ENCODE measurements at places on chromosomes 3 and 15.

- no peak for DNase-seq
Observed at GRCh38 chr15:62835351-62835750, 207.2 kb upstream of the TPM1 start.

DNA sequence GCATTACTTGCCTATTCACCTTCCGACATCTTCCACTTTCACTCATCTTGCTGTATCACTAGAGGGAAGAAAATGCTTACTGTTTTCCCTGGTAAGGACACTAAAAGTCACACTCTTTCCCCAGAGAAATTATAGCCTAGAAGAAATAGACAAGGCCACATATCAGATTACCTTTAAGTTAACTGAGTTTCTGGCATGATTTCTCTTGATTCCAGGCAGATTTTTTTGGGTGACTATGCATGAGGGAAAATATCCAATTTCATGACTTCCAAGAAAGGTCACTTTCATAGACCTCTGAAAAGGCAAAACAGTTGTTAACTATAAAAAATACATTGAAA, 30.3 kb downstream of the TCF12 start:
- no peak for DNase-seq

DNA sequence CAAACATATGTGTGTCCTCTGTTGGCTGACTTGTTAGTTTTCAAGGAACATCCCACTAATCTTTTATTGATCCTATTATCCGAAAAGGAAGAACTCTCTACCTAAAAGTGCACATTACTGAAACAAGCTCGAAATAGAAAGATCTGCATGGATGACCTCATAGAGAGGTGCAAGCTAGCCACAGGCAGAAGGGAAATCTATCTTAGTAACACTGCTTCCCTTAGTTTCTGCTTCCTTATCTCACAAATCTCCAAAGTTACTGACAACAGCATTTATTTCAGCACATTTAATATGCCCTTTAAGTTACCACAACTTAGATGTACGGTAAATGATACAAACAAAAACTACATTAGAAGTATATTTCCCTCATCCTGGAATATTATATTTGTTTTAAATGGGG, 285.1 kb upstream of the CCDC54 start:
- no peak for DNase-seq

- DNase-seq = no peak
Observed at GRCh38 chr15:48002767-48003166, 118.0 kb upstream of the SLC24A5 start.

- no peak for DNase-seq
Observed at GRCh38 chr3:71247221-71247957, 336.1 kb downstream of the FOXP1 start.

DNA sequence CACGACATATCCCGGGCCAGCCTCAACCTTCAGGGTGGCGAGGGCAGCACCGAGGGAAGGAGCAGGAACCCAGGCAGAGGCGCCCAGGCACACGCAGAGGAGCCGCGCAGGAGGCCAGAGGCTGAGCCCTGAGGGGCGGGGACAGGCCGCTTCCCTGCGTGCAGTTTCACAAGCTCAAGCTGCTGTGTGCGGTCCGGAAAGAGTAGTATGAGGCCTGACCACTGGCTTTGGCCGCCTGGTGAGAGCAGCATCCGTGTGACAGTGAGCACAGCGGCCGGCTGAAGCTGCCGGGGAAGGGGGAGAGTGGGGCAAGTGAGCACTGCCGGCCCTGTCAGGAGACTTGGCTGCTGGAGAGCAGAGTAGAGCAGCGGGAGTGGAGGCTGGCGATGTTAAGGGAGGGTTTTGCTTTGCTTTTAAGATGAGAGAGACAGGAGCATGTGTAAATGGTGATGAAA, 8.7 kb downstream of the ZDHHC19 start:
- DNase-seq = no peak

- DNase-seq = no peak
Observed at GRCh38 chr3:151197228-151197627, 5.8 kb downstream of the GPR171 start.

DNA sequence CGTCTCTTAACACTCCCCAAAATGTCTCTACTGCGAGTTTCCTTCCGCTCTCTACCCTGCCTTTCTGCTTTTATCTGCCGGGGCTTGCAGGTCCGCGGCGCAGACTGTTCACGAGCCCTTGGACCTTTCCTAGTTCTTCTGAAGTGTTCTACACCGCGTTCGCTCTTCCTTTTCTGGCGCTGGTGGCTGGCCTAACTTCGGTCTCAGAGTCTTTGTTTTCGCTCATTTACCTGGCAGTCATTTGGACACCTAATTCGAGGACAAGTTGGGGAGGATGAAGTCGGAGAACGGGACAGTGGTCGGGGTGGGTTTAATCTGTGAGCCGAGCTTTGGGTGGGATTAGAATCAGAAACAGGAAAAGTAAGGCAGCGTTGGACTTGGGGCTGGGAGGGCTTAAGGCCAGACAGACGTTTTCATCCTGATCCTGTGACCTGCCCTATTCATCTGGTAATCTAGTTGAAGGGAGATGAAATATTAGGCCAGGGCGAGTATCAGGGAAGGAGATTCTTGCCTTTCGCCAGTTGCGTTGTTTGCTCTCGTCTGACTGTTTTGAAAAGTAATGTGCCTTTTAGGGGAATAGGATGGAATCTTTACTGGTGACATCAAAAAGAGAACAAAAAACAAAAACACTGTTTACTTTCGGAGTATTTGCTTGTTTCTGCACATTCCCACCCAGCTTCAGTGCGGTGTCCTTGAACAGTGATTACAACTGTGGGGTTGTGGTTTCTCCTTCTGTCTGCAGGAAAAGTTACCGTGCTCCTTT, 1.8 kb downstream of the DIPK2A start:
- peak; percentile 56 for DNase-seq

- DNase-seq = no peak
Observed at GRCh38 chr3:32347343-32348125, 44.1 kb upstream of the CMTM7 start.
